Psoas muscle (tissue), 8 donors: ENCODE measurements at places on chromosomes 5 and 9. TPM values are rescaled to one million over a fixed set of nuclear protein-coding genes. Genes with fewer than 3 reads are reported as not detected.

GRCh38 chr9:1018121-1018520 is 32.0 kb upstream of the DMRT2 start:
- DNase-seq, result no peak

- no peak for DNase-seq
Observed at GRCh38 chr9:130129432-130130061, 42.7 kb upstream of the NCS1 start.

DNA sequence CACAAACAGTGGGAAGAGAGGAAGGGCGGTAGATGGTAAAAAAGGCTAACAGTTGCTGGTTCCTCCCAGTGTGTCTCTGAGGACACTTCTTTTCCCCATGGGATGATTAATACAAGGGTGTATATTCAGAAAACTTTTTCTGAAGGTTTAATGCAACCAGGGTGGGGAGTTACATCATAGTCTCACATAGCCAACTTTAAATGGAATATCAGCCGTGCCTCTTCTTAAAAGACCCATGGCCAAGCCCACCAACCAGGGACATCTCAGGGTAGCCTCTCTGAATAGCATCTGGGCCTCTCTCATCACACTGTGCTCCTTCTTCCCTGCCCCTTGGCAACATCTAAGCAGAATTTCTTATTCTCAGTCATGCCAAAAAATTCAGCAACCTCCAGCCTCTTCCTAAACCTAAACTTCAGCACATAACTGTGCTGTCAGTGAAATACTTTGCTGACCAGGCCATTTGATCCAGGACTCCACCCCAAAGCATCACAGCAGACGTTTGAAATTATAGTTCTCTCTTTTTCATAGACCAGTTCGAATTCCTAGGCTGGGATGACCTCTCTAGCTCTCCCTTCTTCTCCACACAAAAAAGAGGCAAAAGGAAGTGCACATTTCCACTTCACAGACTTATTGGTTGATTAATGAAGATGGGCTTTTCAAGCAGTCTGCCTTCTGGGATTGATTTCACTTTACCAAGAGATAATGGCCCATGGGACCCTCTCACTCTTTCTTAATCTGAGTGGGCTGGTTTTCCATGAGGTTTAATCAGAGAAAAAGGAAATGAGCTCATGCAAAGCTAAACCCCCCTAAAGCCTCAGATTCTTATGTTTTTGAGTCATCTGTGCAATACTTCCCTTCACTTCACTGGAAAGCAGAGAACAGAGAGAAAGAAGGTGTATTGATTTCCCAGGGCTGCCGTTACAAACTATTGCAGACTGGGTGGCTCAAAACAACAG is 85.1 kb upstream of the RAI14 start:
- DNase-seq, result no peak

GRCh38 chr5:61658592-61659008 is 326.5 kb downstream of the ZSWIM6 start:
- DNase-seq, result peak; percentile 75

DNA sequence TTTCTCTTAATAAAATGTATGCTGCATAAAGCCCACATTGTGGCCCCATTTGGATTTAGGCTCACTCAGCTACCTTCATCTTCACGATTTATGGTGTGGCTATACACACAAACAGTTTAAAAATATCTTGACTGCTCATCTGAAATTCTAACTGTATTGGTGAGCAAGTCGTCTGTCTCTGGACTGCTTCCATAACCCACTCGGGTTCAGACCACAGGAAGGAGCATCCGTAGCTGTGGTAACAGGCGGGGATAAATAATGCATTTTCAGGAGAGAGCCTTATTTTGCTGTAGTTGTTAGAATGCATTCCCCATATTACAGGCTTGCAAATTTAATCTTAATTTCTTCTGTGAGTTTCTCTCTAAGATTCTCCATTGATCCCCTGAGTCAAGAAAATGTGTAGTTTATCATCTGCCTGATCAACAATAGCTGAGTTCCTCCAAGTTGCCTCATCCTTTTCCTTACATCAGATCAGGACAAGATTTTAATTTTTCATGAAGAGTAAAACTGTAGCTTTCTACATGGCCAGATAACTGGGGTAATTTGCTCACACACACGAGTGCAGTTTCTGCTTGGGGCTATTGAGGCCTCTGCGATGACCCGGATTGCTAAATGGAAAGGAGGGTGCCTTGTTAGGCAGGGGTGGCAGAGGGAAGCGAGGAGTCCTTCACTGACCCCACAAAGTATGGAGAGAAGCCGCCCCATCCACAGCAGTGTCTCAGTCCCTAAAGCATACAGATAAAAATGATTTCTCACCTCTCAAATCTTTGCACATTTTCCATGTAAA is 133.9 kb downstream of the FSTL4 start:
- DNase-seq, result no peak

- DNase-seq, result peak; percentile 58
Observed at GRCh38 chr5:142753116-142753631, 17.0 kb upstream of the ARHGAP26 start.

- peak; percentile 35 for DNase-seq
Observed at GRCh38 chr9:96567203-96567700, 52.4 kb downstream of the CDC14B start.

DNA sequence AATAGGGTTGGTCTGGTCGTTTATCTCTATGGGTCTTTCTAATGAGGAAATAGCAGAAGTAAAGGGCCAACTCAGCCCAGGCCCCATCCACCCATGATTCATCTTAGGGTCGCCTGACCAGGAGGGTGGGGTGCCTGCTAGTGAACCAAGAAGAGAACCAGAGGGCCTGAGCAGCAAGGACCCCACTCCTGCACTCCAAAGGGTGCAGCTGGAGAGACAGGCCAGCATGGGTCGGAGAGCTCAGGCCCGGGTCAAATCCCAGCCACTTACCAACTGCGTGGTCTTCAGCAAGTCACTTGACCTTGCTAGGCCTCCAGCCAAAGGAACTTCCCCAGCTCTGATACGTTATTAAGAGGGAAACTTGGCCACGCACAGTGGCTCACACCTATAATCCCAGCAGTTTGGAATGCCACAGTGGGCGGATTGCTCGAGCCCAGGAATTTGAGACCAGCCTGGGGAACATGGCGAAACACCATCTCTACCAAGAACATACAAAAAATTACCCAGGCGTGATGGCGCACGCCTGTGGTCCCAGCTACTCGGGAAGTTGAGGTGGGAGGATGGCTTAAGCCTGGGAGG is 4.3 kb downstream of the BBLN start:
- no peak for DNase-seq

The PCDHB12 gene
- 0.96 TPM for total RNA-seq
